ENCODE measurements at places on chromosomes 4 and X. TPM values are rescaled to one million over a fixed set of nuclear protein-coding genes. Genes with fewer than 3 reads are reported as not detected.

DNA sequence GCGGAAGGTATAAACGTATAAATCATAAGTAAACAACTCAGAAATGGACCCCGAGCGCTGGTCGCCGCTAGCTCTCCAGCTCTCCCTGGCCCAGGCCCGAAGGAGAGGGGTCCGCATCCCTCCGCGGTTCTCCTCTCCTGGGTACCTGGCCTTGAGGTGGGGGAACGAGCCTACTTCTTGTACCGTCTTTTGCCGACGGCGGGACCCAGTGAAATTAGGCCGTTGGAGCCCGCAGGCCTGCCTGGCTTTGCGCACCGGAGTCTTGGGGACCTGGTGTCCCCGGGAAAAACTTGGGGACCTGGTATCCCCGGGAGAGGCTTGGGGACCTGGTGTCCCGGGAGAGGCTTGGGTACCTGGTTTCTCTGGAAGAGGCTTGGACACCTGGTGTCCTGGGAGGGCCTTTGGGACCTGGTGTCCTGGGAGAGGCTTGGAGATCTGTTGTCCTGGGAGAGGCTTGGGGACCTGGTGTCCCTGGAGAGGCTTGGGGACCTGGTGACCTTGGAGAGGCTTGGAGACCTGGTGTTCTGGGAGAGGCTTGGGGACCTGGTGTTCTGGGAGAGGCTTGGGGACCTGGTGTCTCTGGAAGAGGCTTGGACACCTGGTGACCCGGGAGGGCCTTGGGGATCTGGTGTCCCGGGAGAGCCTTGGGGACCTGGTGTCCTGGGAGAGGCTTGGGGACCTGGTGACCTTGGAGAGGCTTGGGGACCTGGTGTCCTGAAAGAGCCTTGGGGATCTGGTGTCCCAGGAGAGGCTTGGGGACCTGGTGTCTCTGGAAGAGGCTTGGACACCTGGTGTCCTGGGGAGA is 12.0 kb downstream of the SHOX start:
- no peaks in the 10 kb centered on the region for H3K36me3 ChIP-seq
- no peaks in the 10 kb centered on the region for H3K4me1 ChIP-seq
- no peak for DNase-seq
- H3K27me3 ChIP-seq: peaks cover 30% of the 10 kb centered on the region
- no peak overlapping the region for H3K4me3 ChIP-seq
- H3K27ac ChIP-seq: no peak overlapping the region

The TGIF2LX gene
- total RNA-seq: not detected

- no peak overlapping the region for H3K4me3 ChIP-seq
- H3K27me3 ChIP-seq: no peaks in the 10 kb centered on the region
- no peak for DNase-seq
These were observed 28.0 kb downstream of the TBC1D19 start for GRCh38 chr4:26611885-26612284.

DNA sequence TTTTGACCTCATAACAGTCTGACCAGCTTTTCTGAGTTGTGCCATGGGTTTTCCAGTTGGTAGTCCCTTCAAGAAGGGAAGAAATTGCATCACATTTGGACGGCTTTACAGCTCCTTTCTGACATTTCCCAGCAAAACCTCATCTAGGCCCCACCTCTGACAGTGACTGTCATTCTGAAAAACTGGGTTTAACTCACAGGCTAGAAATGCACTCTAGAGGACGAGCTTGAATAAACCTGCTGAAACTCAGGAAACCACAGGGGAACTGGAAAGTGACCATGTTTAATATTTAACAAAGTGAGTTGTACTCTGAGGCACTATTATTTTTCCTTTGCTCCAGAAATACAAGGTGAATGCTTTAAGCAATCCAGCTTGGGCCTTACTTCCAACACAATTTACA is 434.3 kb upstream of the RASGEF1B start:
- no peaks in the 10 kb centered on the region for H3K27me3 ChIP-seq
- no peak overlapping the region for H3K27ac ChIP-seq
- H3K36me3 ChIP-seq: no peaks in the 10 kb centered on the region
- H3K4me3 ChIP-seq: no peak overlapping the region

GRCh38 chr4:168892475-168892874 is 117.6 kb downstream of the CBR4 start:
- no peak overlapping the region for H3K27ac ChIP-seq
- no peak overlapping the region for H3K4me3 ChIP-seq
- no peaks in the 10 kb centered on the region for H3K27me3 ChIP-seq
- no peak for DNase-seq

The JCHAIN gene
- total RNA-seq: 396 TPM

GRCh38 chrX:10800796-10801195 is 180.4 kb upstream of the MID1 start:
- H3K27me3 ChIP-seq: no peaks in the 10 kb centered on the region
- no peaks in the 10 kb centered on the region for H3K36me3 ChIP-seq
- H3K4me3 ChIP-seq: no peak overlapping the region
- no peak overlapping the region for H3K27ac ChIP-seq

- H3K27ac ChIP-seq: no peak overlapping the region
- no peak overlapping the region for H3K4me3 ChIP-seq
- no peak for DNase-seq
- H3K4me1 ChIP-seq: peaks cover 4% of the 10 kb centered on the region
These were observed 73.9 kb downstream of the GC start for GRCh38 chr4:71709961-71710360.

The SPANXN3 gene
- total RNA-seq: not detected
